ENCODE measurements at places on chromosomes 16 and 17. TPM values are rescaled to one million over a fixed set of nuclear protein-coding genes. Genes with fewer than 3 reads are reported as not detected.

The CCL7 gene
- not detected for total RNA-seq

The DLX3 gene
- not detected for total RNA-seq

The ADGRG1 gene
- total RNA-seq = 22.9 TPM

The TMEM204 gene
- 26.7 TPM for total RNA-seq

The NKIRAS2 gene
- 35.3 TPM for total RNA-seq

The NFAT5 gene
- 19.7 TPM for total RNA-seq

The RNF112 gene
- 2.5 TPM for total RNA-seq

The BRIP1 gene
- 0.10 TPM for total RNA-seq

The KRT34 gene
- not detected for total RNA-seq

Data from left cardiac atrium (tissue), 4 donors.